ENCODE measurements at places on chromosomes 6 and 20.
A peak's percentile ranks its signal among the peaks of the same experiment; 100 is the strongest.

DNA sequence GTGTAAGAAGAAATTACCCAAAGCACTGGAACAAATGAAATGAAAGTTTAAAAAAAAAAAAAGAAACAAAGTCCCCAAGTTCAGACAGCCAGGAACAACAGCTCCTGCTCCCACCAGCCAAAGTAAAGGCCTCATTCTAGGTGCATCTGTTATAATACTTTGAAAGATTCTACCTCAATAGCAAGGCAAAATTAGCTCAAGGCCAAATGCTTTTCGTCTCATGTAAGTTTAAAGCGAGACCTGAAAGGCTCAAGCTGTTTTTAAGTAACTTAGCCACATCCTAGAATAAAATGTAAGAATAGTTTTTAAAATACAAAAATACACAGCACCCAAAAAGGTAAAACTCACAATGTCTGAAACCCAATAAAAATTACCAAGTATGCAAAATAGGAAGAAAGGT, 64.7 kb downstream of the TASP1 start:
- DNase-seq: no peak

GRCh38 chr6:148273962-148274752, 68.5 kb upstream of the SASH1 start:
- no peak for DNase-seq

DNA sequence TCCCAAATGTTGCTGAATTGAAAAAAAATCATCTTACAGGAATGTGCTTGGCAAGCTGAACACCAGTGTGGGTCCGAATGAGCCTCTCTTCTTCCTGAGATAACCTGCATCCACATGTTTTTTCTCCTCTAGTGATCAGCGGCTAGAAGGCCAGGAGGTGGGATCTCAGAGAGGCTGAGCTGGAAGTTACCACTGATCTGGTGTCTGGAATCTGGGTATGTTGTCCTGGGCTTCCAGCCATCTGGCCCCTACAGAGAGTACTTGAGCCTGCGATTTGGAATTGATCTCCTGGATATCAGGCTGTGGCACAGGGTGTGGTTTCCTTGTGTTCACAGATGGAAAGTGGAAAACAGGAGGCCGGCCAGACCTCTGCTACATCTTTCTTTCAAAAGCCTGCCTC, 35.9 kb downstream of the SULF2 start:
- DNase-seq: no peak

- DNase-seq: no peak
These were observed 21.1 kb downstream of the TPD52L1 start for GRCh38 chr6:125174626-125175025.

- DNase-seq: no peak
These were observed 542.6 kb downstream of the DHX35 start for GRCh38 chr20:39504710-39505094.

DNA sequence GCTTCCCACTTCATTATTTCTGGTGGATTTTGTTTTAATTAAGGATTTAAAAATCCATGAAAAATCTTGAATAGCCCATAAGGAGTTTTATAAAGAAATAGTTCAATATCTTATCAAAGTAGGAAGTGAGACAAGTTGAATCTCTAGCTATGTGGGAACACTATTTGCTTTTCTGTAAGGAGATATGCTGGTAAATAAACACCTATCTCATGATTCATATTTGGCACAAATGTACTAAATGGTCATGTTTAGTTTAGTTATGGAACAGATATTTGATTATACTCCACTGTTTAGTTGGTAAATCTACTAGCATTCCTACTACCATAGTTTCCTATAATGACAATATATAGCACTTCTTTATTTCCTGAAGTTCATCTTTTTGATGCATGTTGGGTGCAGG, 239.9 kb upstream of the CEP162 start:
- DNase-seq: no peak

DNA sequence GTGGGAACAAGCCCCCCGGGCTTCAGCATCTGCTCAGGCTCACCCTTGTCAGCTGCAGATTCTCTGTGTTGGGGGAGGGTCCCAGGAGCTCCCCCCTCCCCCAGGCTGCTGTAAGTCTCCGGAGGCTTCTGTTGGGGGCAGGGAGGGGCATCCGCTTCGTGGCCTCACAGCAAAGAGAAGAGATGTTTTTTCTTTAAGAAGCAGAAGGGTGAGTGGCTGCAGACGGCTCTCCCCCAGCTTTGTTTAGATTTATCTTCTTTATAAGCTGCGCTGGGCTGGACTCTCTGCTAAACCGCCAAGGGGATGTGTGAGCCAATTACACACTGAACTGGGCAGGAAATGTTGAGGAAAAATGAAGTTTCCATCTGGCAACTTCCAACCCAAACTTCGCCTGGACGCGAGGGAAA, 48.7 kb upstream of the GATA5 start:
- no peak for DNase-seq

- DNase-seq: no peak
These were observed 143.6 kb downstream of the OR2B2 start for GRCh38 chr6:27768556-27768955.

DNA sequence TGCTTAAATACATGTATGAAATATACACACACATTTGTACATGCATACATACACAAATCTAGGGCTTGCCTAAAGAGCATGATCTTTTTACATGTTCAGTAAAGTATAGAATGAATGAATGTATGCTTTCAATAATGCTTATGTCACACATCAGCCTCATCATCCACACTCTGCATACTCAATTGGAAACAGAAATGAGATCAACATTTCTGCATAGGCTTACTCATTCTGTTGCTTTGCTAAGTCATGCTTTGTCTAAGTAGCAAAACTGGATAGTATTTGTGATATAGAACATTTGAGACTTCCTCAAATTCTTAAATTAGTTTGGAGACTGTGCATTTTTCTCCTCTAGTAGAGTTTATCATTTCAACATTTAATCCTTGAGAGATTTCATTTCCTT, 343.3 kb downstream of the ADGRB3 start:
- peak; percentile 22 for DNase-seq

Data from activated CD4-positive, alpha-beta T cell treated with anti-CD3 and anti-CD28 coated beads, Interleukin-10, Interleukin-2, amounts not matched to agents 100 ng/mL and 50 ng/mL, durations not matched to agents 16 hours and 8 hours (primary cell).